ENCODE measurements at places on chromosomes 7 and 10. TPM values are rescaled to one million over a fixed set of nuclear protein-coding genes. Genes with fewer than 3 reads are reported as not detected.
A peak's percentile ranks its signal among the peaks of the same experiment; 100 is the strongest.

GRCh38 chr10:74437822-74438221, 286.8 kb downstream of the ADK start:
- no peak for DNase-seq

DNA sequence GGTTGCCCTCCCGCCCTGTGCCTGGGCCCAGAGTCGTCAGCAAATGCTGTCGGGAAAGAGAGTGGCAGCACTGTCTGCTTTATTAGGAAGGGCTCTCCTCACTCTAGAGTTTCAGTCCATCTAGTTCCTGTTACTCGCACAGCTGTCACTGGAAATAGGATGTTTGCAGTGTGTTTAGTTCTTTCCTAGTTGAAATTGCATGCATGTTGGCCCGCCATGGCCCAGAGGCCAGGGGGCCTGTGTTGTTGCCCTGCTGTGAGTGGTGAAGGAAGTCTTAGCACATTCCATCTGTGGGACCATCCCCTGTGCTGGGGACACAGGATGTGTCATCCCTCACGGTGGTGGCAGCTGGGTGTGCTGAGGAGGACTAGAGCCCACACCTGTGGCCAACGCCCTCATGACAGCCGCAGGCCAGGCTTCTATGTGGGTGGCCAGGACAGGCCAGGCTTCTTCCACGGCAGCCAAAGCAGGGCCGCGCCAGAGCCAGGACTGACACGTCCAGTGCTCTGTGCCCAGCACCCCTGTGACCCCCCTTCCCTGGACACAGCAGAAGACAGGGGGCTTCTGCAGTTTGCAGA, 45.4 kb downstream of the ZNF467 start:
- DNase-seq: no peak

DNA sequence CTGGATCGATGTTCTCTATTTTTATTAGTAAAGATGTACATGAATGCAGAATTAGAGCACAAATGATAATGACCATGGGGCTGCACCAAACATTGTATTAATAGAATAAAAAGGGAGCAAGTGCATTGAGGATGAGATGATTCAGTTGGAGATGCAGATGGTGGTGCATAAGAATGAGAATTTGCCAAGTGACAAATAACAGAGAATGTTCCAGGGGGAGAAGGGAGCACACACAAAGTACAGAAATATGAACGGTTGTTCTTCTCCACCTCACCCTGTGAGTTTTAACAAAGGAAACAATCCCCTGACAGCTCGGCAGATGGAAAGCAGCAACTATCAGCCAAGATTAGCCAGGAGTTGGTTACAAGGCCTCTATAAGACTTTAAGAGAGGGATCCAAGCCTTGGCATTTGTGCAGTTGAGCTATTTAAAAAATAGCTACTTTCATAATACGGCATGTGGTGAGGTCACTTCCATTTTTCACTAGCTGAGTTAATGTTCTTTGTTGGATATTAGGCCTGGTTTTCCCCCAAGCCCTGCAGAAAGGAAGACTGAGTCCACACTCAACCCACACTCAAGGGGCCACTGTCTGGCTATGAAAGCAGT, 462.5 kb downstream of the TNS3 start:
- no peak for DNase-seq

GRCh38 chr7:18125476-18125875, 97.8 kb upstream of the PRPS1L1 start:
- DNase-seq: peak; percentile 75

GRCh38 chr7:15687546-15688278, 1.2 kb upstream of the MEOX2 start:
- DNase-seq: peak; percentile 5

DNA sequence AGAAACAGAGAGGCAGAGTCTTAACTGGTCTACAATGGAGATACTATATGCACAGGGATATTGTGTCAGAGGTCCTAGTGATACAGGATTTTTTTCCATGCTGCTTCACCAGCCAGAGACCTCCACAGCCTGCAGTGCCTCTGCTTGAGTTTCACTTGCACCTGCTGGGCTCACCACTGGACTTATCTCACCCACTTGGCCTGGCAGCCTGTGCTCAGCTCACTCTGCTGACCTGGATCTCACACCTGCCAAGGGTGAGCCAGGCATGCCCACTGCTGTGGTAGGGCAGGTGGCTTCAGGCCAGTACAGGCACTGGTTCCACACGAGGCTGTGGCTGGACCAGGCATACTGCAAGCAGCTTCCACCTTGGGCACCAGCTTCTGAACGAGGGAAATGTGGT, 36.6 kb downstream of the PNLIPRP3 start:
- no peak for DNase-seq

- DNase-seq: no peak
Measured at GRCh38 chr7:68925241-68925640, 673.0 kb upstream of the AUTS2 start.

- DNase-seq: no peak
Measured at GRCh38 chr7:157437519-157438061, 100.8 kb downstream of the DNAJB6 start.

GRCh38 chr7:110918949-110919548, 171.9 kb upstream of the LRRN3 start:
- DNase-seq: no peak

DNA sequence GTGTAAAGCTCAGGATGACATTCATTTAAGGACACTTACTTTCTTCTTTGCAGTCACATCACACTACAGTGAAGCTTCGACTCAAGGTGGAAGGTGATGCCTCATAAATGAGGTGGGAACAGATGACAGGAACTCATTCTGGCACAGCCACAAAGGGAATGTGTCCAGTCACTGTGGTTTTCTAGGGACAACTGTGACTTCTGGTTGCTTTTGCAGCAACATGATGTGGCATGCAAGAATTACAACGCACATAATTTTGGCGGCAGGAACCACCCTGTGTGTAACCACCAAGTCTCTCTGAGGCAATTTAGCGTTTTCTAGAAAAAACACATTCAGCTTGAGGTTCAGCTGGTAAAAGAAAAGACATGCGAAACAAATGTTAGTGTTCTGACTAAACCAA, 32.0 kb upstream of the FERD3L start:
- no peak for DNase-seq

GRCh38 chr7:87506246-87507180, 31.0 kb upstream of the ABCB4 start:
- no peak for DNase-seq

DNA sequence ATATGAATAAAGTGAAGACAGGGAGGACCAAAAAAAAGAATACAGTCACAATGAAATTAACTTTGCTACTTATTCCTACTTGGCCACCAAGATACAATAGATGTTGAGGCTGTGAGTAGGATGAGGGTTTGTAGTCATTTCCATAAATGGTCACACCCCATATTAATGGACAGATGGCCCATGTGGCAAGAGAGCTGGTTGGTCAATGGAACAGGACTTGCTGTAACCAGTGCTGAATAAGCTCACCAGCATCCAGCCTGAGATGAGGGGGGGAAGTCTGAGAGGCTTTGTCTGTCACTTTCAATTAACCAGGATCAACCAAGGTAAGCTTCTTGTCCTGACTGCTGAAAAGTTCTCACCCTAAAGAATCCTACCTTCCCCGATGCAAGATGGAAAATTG, 130.4 kb upstream of the KCNMA1 start:
- DNase-seq: no peak

DNA sequence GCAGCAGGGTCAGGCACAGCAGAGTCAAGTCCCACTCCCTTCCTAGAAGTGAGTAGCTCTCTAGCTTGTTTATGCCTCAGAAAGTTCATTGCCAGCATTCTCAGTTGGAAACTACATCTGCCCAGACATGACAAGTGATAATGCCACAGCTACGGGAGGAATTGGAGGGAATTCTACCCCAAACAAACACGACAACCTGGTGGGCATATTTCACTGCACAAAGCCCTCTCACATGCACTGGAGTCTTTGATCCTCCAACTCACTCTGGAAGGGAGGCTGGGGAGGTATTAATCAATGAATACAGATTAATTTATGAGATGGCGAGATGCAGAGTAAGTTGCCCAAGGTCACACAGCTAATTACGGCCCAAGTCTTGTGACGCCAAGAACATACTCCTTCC, 126.0 kb upstream of the MGMT start:
- DNase-seq: peak; percentile 70

DNA sequence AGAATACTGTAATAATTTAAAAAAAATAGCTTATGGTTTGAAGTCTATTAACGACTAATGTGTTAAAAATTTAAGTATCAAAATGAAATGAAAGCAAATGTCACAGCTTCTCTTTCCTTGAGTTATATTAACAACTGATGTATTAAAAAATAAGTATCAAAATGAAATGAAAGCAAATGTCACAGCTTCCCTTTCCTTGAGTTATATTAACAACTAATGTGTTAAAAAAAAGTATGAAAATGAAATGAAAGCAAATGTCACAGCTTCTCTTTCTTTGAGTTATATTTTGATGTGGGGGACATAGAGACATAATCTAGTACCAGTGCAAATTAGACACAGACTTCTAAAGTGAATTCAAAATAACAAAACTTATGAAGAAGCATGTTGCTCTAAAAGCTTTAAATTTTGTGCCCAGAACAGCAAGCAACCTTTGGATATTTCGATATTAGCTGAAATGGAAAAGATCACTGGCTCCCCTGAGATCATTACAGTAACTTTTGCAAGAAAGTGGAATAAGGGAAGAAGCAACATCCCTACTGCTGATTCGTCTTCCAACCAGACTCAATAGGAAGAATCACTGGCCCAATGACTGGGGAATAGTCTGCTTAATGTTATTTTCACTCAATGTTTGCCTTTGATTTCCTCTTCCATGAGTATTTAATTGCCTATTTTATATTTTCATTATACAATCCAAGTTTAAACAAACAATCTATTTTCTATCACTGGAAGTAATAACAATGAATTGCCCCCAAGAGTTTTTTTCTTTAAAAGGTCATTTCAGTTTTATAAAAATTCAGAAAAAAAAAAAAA, 8.0 kb downstream of the SKAP2 start:
- no peak for DNase-seq

DNA sequence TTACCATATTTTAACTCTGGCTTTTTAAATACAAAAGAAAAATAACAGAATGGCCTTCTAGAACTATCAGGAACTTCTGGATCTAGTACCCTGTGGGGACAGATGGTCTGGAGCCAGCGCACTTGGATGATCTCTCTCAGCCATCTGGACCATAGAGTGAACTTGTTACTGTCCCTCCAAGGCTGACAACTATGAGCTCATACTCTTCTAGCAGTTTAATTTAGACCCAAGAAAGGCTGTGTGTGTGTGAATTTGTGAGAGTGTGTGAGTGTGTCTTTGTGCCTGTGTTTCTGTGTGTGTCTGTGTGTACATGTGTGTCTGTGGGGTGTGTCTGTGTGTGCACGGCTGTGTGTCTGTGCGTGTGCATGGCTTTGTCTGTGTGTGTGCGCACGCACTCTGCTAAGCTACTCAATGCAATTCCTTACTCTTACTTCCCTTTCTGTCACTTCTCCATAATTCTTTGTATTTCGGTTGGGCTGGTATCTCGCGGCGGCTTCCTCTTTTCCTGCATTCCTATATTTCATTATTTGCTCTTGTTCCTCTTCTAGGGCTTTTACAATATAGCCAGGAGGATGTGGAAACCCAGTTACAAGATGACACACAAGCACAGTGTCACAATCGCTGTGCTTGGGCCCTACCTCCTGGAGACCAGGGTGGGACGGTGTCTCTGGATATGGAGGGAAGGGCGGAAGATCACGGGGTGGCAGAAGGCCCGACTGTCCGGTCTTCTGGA, 51.9 kb downstream of the IKZF1 start:
- no peak for DNase-seq

DNA sequence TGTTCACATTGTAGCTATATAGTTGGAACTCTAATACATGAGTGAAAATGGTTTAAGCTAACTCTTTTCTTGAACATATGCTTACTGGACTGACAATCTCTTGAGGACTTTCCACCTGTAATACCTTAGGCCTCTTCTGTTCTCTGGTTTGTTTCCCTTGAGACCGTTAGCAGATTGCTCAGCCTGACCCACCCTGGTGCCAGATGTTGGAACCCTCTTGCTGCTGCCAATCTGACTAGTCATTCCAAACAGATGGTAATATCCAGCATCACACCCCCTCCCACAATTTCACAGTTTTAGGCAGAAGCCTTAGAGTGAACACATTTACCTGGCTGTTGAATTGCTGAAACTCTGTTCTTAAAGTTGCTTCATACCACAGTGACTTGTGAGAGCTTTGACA, 18.7 kb downstream of the CALD1 start:
- DNase-seq: no peak

DNA sequence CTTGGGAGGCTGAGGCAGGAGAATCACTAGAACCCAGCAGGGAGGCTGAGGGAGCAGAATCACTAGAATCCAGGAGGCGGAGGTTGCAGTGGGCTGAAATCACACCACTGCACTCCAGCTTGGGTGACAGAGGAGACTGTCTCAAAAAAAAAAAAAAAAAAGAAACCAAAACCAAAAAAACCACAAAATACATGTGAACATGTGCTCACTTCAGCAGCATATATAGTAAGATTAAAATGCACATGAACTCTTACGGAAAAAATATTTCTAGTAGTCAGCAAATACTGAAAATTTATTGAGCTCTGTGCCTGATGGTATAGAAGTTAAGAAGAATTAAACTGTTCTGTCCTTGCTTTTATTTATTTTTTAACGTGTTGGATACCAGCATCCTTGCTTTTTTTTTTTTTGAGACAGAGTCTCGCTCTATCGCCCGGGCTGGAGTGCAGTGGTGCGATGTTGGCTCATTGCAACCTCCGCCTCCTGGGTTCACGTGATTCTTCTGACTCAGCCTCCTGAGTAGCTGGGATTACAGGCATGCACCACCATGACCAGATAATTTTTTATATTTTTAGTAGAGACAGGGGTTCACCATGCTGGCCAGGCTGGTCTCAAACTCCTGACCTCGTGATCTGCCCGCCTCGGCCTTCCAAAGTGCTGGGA, 9.6 kb upstream of the ZNF487 start:
- DNase-seq: no peak

- no peak for DNase-seq
Measured at GRCh38 chr10:114266521-114266920, 27.5 kb downstream of the VWA2 start.

GRCh38 chr10:104880624-104881398, 239.7 kb downstream of the SORCS3 start:
- no peak for DNase-seq

GRCh38 chr7:69703099-69703498, 104.8 kb downstream of the AUTS2 start:
- no peak for DNase-seq

GRCh38 chr10:101043363-101043707, 12.3 kb downstream of the SFXN3 start:
- DNase-seq: no peak

- DNase-seq: no peak
Measured at GRCh38 chr10:86287110-86287793, 79.3 kb downstream of the GRID1 start.

DNA sequence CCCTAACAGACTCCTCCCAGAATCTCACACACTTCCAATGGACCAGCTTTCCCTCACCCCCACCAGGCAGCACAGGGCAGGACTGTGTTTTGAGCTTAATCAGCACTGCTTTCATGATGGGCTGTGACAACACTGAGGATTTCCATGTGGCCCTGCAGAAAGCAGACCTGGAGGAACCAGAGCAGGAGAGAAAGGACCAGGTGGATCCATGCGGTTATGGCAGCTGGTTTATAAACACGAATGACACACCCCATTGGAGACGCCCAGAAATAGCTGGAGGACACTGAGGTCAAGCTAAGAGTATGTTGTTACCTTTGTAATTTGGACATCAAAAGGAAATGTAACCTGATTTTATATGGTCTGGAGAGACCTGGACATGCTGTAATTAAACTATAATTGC, 31.7 kb upstream of the HERPUD2 start:
- DNase-seq: no peak

GPR37 gene
- polyA plus RNA-seq: 1.7 TPM

NOD1 gene
- polyA plus RNA-seq: 7.3 TPM

RAPGEF5 gene
- polyA plus RNA-seq: 33.1 TPM

CYP26C1 gene
- polyA plus RNA-seq: 0.14 TPM

RNF148 gene
- polyA plus RNA-seq: 0.35 TPM

RGS10 gene
- polyA plus RNA-seq: 33.0 TPM

TMEM236 gene
- polyA plus RNA-seq: 0.24 TPM

FAM25A gene
- not detected for polyA plus RNA-seq
